Right forelimb (tissue), 1 donor: ENCODE measurements at places on chromosomes 6 and 20.

- DNase-seq = no peak
Observed at GRCh38 chr6:16236631-16237199, 1.7 kb upstream of the GMPR start.

DNA sequence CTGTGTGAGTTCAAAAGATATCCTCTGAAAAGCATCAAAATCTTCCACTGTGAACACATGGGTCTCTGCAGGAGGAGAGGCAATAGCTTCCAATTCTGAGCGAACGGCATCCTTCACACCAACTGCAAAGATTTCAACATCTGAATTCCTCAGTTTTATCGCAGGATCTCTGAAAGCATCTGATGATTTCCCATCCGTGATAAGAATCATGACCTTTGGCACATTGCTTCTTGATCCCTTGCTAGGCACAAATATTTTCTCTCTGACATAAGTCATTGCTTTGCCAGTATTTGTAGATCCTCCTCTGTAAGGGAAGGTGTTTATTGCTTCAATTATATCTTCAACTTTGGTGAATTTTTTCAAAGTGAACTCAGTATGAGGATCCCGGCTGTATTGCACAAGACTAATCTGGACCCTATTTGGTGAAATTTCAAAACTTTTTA is 22.7 kb downstream of the COL12A1 start:
- no peak for DNase-seq

- DNase-seq = no peak
Observed at GRCh38 chr6:168457653-168457934, 16.6 kb downstream of the SMOC2 start.

DNA sequence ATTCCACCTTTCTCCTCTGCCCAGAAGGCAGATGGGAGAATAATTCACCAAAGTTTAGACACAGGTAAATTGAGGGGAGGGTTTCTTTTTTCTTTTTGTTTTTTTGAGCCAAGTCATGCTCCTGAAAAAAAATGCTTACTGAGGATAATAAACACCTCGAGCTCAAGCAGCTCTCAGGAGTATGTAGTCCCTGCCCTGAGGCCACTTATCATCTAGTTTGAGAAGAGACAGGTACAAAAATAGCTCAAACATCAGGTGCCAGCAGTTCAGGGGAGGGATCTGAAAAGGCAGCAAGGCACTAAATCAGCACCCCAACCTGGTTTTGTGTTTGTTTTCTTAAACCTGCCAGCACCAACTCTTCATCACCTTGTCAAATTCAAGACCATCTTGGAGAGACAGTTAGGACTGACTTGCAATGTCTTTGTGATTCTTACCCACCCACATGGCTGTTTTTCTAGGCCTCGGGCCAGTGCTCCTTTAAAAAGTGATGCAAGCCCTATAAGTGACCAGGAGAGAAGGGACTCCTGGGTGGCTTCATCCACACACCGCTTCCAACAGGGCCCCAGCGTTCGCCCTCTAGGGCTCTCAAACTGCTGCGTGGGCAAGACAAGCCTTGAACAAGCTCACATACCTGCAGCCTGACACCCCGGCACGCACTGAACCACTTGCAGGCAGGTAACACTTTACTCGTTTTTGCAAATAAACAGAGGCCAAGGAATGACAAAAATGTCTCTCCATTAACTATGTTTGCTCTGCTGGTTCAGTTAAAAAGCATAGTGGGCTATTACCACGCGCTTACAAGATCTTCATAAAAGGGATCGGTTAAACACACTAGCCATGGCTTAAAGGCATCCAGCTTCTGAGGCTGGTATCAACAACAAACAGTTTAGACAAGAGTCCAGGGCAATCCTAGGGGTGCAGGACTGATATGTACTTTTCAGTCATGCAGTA is 13.9 kb downstream of the JAG1 start:
- DNase-seq = no peak

DNA sequence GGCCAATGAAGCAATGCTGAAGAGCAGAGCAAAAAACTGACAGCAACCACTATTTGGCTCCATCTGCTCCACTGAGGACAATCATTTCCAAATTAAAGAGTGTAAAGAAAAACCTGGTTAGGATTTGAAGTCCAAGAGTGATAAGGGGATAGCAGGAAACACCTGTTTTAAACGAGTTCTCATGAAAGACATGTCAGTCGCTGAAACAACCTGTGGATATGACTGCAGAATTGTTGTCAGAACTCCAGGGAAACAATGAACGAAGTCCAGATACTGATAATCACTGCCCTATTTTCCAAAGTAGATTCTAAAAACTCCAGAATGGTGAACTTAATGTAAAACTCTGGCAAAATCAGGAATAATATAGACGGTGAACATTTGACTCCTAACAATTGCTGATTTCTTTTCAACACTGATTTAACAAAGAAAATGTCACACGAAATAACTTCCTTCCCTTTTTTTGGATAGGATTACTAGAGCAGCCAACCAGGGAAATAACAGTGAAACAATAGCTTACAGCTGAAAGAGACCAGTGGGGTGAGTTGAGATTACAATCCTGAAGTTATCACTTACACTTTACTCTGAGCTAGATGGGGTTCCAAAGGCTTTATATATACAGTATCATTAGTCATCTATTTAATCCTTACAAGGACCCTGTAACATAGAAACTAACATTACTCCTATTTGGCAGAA is 83.7 kb downstream of the ELOVL5 start:
- DNase-seq = no peak

DNA sequence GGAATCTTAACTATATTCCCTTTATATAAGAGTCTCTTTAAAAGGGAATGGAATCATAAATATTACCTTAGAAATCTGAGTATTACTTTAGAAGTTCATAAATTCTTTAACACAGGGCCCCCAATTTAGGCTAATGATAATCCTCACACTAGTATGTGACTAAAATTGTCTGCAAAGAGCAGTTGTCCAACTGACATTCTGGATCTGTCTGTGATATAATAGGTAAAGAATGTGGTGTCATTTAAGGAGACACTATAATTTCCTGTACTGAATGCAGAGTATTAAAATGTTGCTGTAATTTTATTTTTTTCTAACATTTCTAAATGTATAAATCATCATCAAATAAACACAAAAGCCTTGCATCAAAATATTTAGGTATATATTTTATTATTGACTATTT is 128.5 kb upstream of the DST start:
- DNase-seq = no peak

DNA sequence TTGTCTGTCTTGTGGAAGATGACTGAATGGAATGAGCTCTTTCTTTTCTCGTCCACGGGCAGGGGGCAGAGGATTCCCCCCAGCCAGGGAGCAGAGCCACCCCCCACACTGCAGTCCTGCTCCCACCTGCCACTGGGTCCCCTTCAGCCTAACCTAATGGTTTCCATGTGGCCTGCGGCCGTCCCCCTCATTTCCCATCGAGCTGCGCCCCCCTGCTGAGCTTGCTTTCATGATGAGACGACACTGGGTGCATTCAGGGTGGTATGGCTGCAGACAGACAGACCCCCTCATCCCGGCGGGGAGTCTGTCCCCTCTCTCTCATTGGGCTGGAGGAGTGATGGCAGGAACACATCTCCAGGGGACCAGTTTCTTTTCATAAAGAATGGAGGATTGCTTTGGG is 140.8 kb downstream of the DTNBP1 start:
- peak; percentile 31 for DNase-seq

DNA sequence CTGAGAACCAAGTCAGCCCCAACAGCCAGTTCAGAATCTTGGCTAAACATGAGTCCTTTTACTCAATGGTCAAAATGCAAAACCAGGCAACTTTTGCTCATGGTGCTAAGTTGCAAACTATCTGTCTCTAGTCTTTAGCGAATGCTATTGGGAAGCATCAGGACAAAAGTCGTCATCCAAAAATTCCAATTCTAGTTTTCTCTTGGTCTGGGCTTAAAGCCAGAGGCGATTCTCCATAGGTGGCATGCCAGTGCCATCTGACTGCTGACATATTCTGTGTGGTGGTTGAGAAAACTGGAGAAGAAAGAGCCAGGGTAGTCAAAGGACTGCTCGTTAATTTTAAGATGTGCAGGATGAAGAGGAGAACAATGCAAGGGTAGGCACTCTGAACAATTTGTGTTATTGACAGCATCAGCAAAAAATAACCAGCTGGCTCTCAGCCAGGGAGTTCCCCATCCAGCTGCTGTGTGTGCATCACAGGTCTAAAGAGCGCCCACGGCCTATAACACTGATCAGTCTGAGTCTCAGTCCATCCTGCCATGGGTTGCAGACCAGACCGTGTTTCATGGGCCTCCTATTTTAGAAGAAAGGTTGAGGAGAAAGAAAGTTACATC is 313.6 kb downstream of the ALDH8A1 start:
- DNase-seq = no peak

- no peak for DNase-seq
Observed at GRCh38 chr6:109877028-109878004, 100.8 kb upstream of the GPR6 start.

- no peak for DNase-seq
Observed at GRCh38 chr6:144957236-144957937, 672.3 kb downstream of the UTRN start.

GRCh38 chr6:9487128-9487527 is 927.7 kb downstream of the TFAP2A start:
- no peak for DNase-seq

- DNase-seq = peak; percentile 10
Observed at GRCh38 chr6:43103253-43103876, 27.3 kb downstream of the PTK7 start.

DNA sequence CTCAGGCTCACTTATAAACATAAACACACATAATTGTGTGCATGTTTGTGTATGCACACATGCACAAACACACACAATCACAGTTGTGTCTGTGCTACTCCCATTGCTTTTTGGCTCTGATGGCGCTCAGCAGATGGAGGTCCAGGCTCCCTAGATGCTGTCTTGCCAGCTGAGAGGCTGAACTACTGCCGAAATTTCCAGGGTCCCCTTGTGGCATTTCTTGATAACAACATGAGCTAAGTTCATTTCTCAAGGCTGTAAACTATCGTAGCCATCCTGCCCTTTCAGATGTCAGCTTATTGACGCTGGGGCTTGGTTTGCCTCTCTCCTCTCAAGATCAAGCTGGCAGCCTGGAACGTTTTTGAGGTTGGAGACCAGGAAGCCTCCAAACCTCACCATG is 313.9 kb upstream of the RNF24 start:
- no peak for DNase-seq

DNA sequence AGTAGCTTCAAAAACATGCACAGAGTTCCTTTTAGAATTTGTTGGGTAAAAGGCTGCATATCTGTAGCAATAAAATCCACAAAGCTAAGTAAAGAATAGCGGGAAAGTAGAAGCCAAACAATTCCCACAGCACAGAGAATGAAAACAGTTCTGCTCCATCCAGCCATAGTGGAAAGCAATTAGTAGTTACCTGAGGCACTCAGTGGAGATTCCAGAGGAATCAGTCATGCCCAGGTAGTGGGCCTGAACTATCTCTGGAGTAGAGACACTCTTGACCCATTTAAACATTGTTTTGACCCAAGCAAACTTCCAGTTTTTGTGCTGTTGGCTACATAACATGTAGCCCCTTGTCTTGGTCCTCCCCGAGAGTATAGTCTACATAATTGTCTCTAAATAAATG is 559.5 kb upstream of the PTCHD4 start:
- DNase-seq = no peak

DNA sequence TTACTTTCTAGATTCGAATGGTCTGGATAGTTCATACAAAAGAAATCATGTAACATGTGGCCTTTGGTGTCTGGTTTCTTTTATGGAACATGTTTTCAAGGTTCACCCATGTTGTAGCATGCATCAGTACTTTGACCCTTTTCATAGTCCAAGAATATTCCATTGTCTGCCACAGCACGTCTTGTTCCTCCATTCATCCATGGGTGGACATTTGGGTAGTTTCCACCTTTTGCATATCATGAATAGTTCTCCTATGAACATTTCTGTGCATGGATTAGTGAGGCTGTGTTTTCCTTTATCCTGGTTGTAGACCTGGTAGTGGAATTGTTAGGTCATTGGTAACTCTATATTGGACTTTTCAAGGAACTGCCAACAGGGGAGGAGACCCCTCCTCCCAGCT is 31.7 kb downstream of the GSTA3 start:
- no peak for DNase-seq
